ENCODE measurements at places on chromosomes 7 and 10. TPM values are rescaled to one million over a fixed set of nuclear protein-coding genes. Genes with fewer than 3 reads are reported as not detected.

The EMX2 gene
- not detected for total RNA-seq

The SPDYE16 gene
- 0.26 TPM for total RNA-seq

The GRID2IP gene
- 2.6 TPM for total RNA-seq

The FOXI2 gene
- total RNA-seq: not detected

The TCAF2 gene
- total RNA-seq: 15.4 TPM

The ZNF804B gene
- total RNA-seq: not detected

- DNase-seq: no peak
Measured at GRCh38 chr7:155455132-155455693, 2.7 kb upstream of the EN2 start.

GRCh38 chr7:7789551-7789988, 71.2 kb upstream of the RPA3 start:
- DNase-seq: no peak

- no peak for DNase-seq
Measured at GRCh38 chr7:121488111-121488650, 92.1 kb upstream of the FAM3C start.

DNA sequence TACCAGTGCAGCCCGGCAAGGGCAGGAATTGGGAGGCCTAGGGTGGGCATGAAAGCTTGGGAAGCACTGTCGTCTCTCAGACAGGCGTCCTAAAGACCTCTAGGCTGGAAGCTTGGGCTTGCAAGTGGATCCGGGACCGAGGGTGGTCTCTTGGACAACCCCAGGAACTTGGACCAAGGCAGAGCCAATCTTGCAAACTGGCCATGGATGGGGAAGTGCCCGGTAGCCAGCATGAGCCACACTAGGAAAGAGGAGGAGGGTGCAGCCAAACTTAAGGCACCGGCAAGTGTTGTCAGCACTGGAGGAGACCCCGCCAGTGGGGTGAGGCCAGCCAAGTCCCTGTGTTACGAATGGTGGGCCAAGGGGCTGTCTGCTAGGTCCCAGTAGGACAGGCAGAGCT, 8.5 kb downstream of the LRIT2 start:
- no peak for DNase-seq

- DNase-seq: no peak
Measured at GRCh38 chr7:16171928-16172327, 249.4 kb downstream of the CRPPA start.

GRCh38 chr7:69699931-69700330, 101.7 kb downstream of the AUTS2 start:
- no peak for DNase-seq

DNA sequence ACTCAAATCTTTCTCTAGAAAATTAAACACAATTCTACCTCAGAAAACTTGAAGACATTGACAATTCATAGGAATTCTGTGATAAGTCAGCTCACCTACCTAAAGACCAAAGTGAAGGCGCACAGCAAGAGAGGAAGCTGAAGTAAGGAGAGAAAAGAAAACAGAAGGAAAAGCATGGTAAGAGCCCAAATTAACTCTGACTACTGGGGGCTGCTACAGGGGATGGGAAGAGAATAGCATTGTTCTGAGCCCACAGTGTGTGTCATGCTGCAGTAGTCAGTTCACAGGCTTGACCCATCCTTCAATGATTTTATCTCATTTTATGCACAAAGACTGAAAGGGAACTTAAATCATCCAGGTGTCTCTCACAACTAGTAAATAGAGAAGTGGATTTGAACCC, 111.3 kb downstream of the PTEN start:
- DNase-seq: no peak

DNA sequence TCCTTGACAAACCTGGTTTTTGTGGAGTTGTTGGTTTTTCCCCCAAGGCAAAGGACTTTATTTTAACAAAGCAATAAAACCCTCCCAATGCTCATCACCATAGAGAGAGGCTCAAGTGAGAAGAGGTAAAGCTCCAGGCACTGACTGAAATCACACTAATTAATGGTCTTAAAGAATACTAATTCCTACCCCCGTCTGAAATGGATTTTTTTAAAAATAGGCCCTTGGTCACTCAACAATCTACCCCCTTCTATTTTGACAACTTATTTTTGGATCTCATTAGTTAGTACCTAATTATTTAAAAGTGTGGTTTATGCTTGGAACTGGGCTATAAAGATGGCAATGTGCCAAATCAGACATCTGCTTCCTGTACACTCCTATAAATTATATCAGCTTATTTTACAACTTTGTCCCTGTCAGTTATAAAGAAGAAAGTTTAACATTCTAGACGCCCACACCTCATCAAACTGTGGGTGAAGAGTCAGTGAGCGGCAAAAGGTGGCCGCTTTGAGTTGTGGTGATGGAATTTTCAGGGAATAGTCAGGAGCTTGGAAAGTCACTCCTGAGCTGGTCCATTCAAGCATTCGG, 10.6 kb downstream of the GLI3 start:
- no peak for DNase-seq

DNA sequence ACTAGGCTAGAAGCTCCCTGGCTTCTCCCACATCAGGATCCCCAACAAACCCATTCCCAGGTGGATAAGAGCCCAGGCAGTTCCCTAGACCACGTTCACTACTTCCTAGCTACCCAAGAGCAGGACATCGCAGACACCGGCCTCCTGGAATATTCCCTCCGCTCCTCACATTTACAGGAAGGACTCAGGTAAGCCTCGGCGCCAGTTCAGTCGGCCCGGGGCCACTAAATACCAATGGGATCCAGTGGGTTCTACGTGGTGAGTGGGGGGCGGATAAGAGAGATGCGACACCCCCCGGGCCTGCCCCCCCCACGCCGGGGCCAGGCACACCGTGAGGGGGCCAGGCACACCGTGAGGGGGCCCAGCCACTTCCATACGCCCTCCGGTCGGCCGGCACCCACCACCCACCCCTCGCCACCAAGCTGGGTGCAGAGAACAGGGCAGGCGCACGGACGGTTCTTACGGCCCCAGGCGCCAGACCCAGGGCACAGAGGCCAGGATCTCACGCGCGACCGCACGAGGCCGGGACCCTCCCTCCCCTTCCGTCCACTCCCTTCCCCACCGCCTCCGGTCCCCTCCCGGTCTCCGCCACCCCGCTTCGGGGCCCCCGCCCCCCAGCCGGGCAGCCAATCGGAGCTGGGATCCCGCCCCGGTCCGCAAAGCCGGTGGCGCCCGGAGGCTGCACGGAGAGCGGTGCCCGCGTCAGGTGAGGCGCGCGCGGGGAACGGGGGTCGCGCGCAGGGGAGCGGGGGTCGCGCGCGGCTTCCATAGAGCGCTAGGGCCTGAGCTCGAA, at the start of gene BLVRA:
Gene BLVRA (plus strand): TSS at position 652 of the 793 bp plus-strand sequence. CDS start 12,479 bp downstream, outside the sequence.
- peak; percentile 50 for DNase-seq

DNA sequence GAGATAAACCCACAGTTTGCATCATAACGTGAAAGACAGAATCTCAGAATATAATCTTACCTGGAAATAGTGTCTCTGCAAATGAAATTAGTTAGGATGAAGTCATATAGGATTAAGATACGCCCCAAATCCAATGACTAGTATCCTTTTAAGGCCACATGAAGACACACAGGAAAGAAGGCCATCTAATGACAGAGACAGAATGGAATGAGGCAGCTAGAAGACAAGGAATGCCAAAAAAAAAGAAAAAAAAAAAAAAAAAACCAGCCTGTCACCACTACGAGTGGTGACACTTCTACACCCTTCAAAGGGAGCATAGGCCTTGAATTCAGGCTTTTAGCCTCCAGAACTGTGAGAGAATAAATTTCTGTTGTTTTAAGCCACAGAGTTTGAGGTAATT, 82.9 kb downstream of the HYCC1 start:
- DNase-seq: no peak

GRCh38 chr10:49690698-49691356, 11.4 kb downstream of the C10orf53 start:
- DNase-seq: no peak

DNA sequence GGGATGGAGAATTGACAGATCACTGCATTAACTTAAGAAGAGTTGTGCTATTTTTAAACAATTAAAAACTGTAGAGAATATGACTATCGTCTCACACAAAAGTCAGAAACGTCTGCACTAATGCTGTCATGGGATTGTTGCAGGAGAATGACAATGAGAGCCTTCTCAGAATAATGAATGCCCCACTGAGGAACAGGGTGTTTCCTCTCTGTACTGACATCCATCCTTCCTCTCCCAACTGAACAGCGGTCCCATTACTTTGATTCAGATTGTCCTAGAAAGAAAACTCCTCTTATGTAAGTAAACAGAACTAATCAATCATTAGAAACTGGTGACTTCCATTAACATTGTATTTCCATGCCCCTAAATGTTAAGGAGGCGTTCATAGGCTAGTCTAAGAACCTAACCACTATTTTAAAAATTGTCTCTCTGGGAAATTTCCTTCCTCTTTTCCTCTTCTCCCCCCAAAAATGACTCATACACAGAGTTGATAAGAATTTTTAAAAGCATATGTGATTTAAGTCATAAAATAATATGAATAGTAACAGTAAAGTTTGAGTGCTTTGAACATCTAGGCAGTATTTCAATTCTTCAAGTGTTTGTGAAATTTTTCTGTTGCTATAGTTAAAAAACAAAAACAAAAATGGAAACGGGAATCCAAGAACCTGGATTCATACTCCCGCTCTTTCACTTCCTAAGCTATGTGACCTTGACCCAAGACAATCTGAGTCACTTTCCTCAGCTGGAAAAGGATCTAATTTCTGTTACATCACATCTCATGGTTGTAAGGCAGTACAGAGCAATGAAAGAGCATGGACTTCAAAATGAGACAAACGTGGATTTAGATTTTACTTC, 12.7 kb upstream of the MACC1 start:
- DNase-seq: no peak

GRCh38 chr7:103843689-103844480, 145.6 kb downstream of the RELN start:
- no peak for DNase-seq

GRCh38 chr10:28853195-28853594, 175.9 kb downstream of the BAMBI start:
- DNase-seq: no peak
